Upper lobe of right lung (tissue), 1 donor: ENCODE measurements at places on chromosomes 3 and 15.

- DNase-seq = no peak
These were observed 46.4 kb downstream of the SH3BP5 start for GRCh38 chr3:15286022-15286421.

- peak; percentile 92 for DNase-seq
These were observed 4.9 kb downstream of the TLR9 start for GRCh38 chr3:52220380-52221026.

DNA sequence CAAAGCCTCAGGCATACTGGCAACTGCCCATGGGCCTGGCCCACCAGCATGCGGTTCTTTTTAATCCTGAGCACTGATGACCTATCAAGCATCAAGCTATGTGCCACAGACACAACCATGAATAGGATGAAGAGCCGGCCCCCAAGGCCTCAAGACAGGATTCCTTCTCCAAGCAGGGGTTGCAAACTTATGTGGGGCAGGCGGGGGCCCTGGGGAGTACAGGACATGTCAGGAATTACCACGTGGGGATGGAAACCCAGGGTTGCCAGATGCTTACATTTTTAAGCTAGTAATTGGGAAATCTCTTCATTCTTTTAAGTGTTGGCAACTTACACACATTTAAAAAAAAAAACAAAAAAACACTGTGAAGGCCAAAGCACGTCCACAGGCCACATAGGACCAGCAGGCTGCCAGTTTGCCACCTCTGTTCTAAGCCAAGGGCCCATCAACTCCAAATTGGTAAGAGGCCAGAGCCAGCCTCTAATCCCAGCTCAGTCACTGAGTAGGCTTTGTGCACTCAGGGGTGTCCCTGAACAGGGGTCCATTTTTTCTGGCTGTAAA is 32.8 kb downstream of the BDH1 start:
- no peak for DNase-seq

GRCh38 chr3:179682426-179683080 is 29.7 kb downstream of the USP13 start:
- DNase-seq = no peak
